Activated CD4-positive, alpha-beta T cell treated with anti-CD3 and anti-CD28 coated beads, Interleukin-2, amount 10 ng/mL, durations not matched to agents 7 days and 5 days (primary cell): ENCODE measurements at places on chromosomes 2 and 18. TPM values are rescaled to one million over a fixed set of nuclear protein-coding genes. Genes with fewer than 3 reads are reported as not detected.

GRCh38 chr2:215082446-215082845 is 56.0 kb downstream of the ABCA12 start:
- no peak for DNase-seq

GRCh38 chr2:230202430-230203109 is 17.2 kb downstream of the SP110 start:
- DNase-seq = no peak

DNA sequence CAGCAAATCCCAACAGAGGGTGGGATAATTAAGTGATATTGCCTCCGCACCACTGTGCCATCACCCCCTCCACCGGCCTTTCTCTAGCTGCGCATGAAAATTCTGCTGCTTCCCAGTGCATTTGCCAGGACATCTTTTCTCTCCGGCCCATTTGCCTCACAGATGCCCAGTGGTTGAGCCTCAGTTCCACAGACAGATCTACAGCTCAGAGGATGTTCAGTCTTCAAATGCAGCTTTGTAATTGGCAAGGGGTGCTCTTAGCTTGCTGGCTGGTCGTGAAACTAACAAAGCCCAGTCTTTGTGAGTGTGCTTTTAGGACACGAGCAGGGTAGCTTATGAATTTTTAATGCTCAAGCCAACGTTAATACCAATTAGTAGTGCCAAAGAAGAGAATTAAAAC is 253.3 kb upstream of the REV1 start:
- no peak for DNase-seq

GRCh38 chr2:184906160-184906559 is 307.8 kb downstream of the ZNF804A start:
- no peak for DNase-seq

DNA sequence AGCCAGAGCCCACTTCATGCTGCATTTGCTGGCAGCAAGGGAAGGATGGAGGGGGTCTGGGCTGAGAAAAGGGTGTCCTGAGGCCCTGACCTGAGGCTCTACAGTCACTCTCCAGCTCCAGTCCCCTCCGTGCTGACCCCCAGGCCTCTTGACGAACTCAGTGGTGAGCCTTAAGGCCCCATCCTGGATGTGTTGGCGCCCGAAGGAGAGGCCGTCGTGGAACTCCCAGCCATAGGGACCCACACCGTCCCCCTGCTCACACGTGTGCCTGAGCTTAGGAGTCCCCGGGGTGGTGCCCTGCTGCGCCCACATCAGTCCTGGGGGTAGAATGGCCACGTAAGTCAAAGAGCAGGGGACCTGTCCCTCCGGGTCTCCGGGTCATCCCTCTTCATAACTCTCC is 776 bp downstream of the MOGS start:
- DNase-seq = no peak

- DNase-seq = no peak
Measured at GRCh38 chr2:221018262-221018661, 553.8 kb downstream of the EPHA4 start.

- no peak for DNase-seq
Measured at GRCh38 chr2:196372276-196372809, 201.0 kb upstream of the STK17B start.

GRCh38 chr18:32548688-32549087 is 78.0 kb upstream of the GAREM1 start:
- no peak for DNase-seq

DNA sequence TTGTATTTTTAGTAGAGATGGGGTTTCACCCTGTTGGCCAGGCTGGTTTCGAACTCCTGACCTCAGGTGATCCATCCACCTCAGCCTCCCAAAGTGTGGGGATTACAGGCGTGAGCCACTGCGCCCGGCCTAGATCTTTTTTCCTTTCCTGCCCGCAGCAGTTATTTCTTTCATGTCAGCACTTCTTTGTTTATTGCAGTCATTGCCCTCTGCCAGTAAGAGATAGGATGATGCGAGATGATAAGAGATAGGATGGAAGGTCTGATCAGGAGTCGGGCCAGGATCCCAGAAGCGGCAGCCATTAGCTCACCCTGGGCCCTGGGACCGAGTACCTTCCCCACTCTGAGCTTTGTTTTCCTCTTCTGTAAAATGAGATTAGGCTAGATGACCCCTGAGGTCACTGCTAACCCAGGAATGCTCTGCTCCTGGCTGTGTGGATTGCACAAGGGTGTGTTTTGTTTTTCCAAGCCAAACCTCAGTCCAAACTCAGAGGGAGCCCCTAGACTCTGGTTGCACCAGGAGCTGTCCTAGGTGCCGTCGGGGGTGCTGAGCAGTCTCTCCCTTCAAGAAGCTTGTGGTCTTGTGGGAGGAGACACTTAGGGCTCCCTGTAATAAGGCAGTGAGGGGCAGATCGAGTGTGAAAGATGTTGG is 63.3 kb downstream of the LPIN1 start:
- DNase-seq = no peak

- no peak for DNase-seq
Measured at GRCh38 chr18:26255695-26256622, 29.7 kb downstream of the TAF4B start.

DNA sequence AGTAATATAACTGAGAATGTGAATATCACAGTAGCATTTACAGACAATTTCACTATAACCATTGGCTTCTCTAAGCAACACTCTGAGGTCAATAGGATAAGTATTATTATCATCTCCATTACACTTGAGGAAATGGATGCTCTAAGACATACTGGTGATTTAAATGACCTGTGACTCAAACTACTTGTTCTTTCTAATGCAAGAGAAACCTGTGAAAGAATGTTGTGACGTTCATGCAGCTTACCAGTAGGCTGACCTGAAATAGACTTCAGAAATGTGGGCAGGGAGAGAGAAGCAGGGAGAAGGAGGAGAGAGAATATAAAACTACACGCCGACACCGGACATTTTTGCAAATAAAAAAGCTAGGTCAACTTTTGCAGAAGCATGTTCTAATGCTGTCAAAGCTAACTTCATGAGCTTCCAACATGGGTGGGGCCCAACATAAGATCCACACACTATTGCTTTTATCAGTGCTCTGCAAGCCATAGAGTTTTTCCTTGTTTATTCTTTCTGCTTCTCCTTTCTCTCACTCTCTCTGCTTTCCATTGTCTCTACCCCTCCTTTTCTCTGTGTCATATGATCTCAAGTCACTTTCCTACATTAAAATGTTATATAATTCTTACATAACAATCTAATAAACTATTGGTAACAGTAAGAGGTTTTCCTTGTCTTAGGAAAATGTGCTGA is 217.6 kb upstream of the FN1 start:
- DNase-seq = no peak

GRCh38 chr2:36858551-36859365 is 107.6 kb downstream of the STRN start:
- no peak for DNase-seq

GRCh38 chr2:165779706-165780105 is 14.3 kb downstream of the GALNT3 start:
- DNase-seq = no peak

Gene SYT4
- total RNA-seq = not detected

Gene CFAP65
- total RNA-seq = not detected

Gene BCL2
- total RNA-seq = 113 TPM

Gene BOLL
- total RNA-seq = not detected

Gene FOXD4L1
- 0.25 TPM for total RNA-seq

Gene COL5A2
- total RNA-seq = 0.37 TPM

Gene INO80D
- total RNA-seq = 27.3 TPM
